Choroid plexus epithelial cell (primary cell): ENCODE measurements at places on chromosomes 16 and 17.

- no peak for DNase-seq
Measured at GRCh38 chr17:32859857-32860525, 16.9 kb downstream of the MYO1D start.

DNA sequence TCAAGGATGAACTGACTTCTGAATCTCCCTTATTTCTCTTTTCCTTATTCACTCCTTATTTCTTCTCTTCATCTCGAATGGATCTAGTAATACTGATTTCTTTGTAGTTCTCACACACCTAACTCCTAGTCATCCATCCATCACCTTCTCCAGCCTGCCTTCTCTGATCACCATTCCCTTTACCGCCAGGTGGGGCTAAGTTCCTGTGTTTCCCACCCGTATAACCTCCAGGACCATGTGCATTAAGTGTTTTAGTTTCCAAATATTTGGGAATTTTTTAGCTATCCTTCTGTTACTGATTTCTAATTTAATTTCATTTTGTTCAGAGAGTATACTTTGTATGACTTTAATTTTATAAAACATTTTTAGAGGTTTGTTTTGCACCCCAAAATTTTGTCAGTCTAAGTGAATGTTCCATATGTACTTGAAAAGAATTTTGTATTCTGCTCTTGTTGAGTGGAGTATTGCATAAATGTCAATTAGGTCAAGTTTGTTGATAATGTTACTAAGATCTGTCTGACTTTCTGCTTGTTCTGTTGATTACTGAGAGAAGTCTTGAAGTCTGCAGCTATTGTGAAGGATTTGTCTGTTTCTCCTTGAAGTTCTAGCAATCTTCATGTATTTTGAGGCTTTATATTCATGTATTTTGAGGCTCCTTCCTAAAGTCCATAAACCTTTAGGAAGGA lies 8.8 kb downstream of the BPTF start:
- DNase-seq = peak; percentile 14

- DNase-seq = no peak
Measured at GRCh38 chr17:2972749-2973148, 90.7 kb downstream of the OR1D5 start.

GRCh38 chr17:43316522-43317142 lies 82.2 kb upstream of the ARL4D start:
- DNase-seq = no peak

DNA sequence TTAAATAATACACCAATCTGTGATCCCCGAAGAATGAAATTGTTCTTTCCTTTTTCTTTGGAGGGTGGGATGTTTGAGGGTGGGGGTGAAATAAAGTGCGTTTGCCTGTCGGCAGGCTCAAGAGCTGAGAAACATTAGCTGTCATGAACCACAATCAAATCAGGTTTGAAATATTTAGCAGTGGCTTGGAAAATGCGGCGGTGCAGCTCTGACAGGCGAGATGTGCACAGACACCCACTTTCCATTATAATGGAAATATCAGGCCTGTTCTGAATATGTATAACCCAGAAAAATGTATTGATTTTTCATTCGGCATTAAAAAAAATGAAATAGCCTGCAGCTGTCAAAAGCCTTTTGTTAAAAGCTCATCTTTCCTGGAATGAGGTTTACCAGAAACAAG lies 212.8 kb downstream of the ZFHX3 start:
- DNase-seq = no peak

GRCh38 chr17:42284566-42284965 lies 3.7 kb upstream of the STAT5A start:
- DNase-seq = no peak

DNA sequence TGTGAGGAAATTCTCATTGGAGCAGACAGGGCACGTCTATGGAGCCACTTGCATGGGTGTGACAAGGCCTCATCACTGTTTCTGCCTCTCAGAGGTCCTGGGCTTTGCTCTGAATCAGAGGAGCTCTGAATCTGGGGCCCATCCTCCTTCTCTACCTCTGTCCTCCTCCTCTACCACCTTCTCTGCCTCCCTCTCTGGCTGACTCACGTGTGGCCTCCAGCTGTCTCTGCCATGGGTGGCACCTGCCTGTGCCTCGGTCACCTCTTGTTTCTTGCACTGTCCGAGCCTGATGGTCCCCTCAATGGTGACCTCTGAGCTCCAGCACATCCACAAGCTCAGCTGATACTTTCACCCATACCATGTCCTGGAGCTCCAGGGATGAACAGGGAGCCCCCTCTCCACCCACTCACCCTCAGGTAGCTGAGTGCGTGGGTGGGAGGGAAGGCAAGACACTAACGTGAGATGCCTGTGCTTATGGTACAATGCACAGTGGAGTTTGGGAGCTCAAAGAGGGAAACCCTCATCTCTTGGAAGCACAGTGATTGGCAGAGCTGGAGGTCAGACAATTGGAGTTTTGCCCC lies 116.4 kb upstream of the CRHR1 start:
- DNase-seq = no peak

GRCh38 chr16:12675852-12676251 lies 127.8 kb downstream of the CPPED1 start:
- peak; percentile 77 for DNase-seq

GRCh38 chr16:17311333-17312093 lies 159.2 kb downstream of the XYLT1 start:
- no peak for DNase-seq

DNA sequence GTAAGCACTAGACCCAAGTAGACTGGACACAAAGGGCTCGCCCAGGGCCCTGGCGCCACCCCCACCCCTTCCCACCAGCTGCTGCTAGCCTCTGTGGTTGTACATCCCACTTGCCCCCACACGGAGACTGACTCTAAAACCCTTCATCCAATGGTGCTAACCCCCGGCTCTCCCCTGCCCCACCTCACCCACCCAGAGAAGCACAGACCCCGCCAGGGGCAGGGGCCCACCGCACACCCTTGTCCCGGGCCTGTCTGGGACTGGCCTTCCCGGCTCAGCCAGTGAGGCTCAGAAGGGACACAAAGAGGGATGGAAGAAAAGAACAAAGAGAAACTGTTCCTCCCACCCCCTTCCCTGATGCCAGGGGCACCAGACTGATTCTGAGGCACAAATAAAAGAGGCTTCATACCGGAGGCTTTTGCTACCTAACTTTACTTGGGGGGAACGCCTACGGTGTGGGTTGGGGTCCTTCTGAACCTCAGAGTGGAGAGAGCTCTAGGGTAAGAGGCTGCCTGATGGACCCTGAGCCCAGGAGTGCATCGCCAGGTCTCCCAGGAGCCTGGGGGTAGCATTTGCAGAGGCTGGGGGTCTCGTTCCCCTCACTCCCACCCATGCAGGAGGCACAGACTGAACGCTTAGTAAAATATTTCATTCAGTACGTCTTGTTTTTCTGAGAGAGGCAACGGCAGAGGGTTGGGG lies 8.2 kb downstream of the CORO6 start:
- no peak for DNase-seq

DNA sequence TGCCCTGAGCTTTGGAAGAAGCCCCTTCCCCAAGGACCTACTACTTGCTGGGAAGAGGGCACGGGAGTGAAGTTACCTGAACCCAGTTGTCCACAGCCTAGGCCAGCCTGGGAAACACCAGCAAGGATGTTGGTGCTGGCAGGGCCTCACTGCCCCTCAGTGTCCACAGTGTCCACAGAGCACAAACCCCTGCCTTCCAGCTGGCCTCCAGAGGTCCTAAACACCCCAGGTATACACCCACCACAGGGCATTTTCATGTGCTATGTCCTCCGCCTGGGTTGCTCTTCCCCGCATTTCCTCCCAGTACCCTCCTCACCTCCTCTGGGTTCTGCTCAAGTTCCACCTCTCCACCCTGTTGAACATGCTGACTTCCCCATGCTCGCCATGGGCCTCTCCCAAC lies 4.2 kb upstream of the PEMT start:
- no peak for DNase-seq

DNA sequence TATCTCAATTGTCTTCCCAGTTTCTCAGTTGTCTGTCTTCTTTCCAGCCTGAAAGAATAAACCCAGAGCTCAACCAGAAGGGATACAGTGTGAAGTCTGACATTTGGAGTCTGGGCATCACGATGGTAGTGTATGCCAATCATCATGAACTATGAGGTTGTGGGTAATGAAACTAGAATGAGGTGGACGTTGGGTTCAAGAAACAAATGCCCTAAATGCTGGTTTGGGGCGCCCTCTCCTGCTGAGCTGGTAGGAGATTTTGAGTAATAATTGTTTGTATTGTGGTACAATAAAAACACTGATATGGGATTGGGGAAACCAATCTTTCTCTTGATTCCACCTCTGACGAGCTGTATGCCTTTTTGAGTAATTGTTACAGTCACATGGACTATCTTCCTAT lies 110.4 kb downstream of the MAP2K6 start:
- DNase-seq = peak; percentile 21

GRCh38 chr16:85126705-85127378 lies 14.6 kb upstream of the CIBAR2 start:
- DNase-seq = peak; percentile 94

DNA sequence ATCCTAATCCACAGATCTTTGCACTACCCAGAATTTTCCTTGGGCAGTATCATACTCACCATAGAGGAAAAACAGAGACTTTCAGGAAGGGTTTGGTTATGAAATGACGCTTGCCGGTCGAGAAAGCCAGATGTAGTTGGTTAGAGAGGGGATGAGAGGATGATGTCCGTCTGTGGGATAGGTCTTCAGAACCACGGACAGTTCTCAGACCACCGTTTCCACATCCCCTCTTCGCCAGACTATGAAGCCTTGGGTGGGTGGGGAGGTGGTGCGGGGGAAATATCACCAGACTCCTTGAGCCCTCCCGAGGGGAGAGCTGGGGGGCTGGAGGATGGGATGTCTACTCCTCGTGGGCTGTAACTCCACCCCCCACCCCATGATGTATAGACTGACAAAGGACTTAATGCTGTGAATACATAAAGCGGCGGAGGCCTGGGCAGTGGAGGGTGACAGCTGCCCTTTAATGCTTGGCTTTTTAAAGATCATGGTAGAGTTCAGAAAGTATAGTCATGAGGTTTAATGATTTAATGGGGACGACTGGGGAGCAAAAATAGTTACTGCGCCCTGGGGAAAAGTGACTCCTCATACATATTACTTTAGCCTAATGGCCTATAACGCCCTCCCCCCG lies 96.6 kb downstream of the MRM1 start:
- DNase-seq = peak; percentile 15

GRCh38 chr16:17134586-17134985 lies 336.2 kb downstream of the XYLT1 start:
- no peak for DNase-seq

- no peak for DNase-seq
Measured at GRCh38 chr16:12580809-12581208, 222.9 kb downstream of the CPPED1 start.

GRCh38 chr16:17382514-17382913 lies 88.2 kb downstream of the XYLT1 start:
- DNase-seq = no peak

DNA sequence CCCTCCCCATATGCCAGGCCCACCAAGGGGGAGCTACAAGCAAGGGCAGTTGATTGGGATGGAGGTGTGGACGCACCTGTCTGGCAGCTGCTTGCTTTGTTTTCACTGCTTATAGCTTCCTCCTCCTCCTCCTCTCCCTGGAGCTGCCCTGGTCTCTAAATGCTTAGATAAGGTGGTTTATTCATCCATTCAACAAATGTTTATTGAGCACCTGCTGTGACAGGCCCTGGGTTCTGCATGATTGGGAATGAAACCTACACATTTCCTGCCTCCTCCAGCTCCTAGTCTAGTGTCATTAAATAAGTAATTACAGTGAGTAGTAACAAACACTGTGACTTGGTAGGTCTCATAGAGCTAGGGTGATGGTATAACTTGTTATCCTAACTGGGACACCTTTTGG lies 17.4 kb upstream of the MAP3K14 start:
- DNase-seq = no peak

DNA sequence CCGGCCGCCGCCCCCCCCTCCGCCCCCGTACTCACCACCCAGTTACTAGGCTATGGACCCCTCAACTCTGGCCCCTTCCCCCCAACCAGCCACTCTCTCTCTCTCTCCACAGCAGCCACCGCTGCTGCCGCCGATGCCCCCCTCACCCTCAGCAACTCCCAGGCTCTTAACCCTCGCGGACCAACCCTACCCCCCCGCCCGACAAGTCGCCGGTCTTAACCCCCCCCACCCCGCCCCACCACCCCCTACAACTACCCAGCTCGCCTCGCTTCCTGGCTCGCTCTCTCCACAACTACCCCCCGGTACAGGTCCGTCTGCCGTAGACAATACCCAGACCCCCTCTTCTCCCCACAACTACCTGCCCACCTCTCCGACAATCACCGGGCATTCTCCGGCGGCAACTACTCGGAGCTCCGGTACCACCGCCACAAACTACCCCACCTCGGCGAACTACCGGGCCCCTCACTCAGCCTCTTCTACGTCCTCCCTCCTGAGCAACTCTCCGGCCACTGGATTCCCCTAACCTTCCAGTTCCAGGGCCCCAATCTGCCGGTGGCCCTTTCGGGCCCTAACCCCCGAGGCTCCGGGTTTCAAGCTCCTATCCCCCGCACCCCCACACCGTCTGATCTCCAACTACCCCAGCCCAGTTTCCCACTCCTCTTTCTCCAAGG lies 702 bp downstream of the PHF23 start:
- DNase-seq = peak; percentile 43

DNA sequence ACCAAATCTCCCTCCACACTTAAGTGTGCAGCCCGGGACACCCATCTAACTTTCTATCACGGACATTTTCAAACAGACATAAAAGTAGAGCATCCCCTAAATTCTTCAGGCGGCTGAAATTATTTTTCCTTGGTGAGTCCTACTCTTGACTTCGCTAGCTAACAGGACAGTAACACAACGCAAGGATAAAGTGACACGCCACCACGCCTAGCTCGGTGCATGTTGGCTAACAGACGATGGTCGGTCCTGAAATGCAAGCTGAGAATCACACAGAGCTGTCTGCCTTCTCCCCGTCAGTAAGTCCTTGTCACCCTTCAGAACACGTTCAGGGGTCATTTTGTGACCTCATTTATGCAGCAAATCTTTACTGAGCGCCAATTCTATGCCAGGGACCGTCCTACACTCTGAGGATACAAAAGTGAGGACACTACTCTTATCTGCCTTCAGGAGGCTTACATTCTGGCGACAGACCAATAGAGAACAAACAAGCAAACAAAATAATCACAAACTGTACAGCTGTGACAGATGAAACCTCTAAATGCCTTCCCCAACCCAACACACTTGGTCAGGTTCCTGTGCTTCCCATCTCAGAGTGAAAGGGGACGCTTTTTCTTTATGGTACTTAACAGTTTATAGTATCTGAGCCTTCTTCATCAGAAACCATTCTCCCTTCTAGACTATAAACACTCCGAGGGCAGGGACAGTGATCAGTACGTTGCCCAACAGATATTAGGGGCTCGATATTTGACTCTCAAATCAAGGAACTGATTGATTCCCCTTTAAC lies 1.3 kb downstream of the NTAN1 start:
- DNase-seq = no peak

DNA sequence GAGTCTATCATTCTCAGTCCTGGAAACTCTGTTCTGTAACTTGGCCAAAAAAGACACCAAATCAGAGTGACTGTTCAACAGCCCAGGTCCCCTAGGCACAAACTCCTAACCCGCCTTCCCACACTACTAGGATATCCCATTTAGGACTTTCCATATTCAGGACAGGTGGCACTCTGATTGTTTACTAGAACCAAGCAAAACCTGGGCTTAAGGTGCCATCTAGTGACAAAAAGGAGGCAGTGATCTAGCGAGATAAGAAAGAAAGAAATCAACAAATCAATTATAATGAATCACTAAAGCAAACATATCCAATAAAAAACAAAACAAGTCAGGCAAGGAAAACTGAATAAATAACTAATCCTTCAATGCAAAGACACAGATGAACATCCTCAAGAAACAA lies 203.9 kb downstream of the CEP112 start:
- peak; percentile 65 for DNase-seq

GRCh38 chr16:76879420-76879819 lies 311.6 kb upstream of the MON1B start:
- DNase-seq = no peak

- DNase-seq = no peak
Measured at GRCh38 chr16:54930869-54931119, 129 bp downstream of the IRX5 start.
